ENCODE measurements at places on chromosomes 3 and 15.

DNA sequence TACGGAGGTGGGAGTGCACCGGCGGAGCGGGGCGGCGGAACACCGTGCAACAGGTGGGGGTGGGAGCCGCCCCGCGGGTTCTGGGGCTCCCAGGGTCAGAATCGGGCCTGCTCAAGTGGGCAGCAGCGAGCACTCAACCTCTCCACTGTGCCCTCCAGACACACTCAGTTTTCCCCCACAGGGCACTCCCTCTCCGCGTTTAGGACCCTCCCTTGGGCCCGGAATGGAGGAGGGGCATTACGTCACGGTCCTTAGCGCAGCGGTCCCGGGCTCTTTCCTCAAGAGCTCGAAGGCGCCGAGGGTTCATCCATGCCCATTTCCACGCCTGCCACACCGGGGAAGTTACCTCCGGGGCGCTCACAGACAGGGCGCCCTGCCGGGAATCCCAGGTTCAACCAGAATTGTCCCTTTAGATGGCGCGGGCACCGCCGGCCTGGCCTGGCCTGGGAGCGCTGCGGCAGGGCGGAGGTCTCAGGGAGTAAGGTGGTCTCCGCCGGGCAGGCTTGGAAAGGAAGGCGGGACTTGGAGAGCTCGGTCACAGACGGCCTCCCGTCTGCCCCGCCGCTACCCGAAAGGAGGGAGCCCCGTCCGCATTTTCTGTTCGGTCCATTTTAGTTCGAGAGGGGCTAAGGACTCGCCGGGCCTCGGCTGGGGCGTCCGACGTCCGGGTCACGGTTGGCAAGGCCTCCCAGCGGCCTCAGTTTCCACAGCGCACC, 5.1 kb downstream of the RNU6-1 start:
- no peak for DNase-seq

DNA sequence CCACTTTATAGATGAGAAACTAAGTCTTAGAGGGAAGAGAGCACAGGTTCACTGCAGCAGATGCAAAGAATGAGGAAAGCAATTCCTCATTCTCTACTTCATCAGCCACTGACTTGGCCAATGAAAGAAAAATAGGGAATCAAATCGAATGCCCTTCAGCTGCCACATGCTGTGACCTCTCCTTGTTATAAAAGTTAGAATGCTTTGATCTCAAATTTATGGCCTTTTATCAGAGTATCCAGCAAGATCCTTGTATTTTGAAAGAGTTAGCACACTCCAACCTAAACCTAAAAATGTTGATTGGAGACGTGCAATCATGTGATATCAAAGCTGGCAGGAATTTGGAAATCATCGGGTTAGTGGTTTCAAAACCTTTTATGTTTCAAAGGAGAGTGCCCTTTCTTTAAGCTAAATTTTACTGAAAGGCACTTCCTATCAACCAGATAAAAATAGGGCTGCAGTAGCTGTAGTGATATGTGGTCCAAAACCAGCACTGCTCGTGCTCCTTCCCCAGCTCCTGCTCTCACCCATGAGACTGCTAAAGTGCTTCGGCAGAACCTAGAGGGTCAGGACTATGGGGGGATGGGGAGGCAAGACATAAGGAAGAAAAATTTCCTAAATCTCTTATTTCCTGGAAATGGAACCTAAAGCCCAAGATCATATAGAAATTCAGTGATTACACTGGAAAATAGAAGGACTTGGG, 617.0 kb downstream of the PYDC2 start:
- no peak for DNase-seq

DNA sequence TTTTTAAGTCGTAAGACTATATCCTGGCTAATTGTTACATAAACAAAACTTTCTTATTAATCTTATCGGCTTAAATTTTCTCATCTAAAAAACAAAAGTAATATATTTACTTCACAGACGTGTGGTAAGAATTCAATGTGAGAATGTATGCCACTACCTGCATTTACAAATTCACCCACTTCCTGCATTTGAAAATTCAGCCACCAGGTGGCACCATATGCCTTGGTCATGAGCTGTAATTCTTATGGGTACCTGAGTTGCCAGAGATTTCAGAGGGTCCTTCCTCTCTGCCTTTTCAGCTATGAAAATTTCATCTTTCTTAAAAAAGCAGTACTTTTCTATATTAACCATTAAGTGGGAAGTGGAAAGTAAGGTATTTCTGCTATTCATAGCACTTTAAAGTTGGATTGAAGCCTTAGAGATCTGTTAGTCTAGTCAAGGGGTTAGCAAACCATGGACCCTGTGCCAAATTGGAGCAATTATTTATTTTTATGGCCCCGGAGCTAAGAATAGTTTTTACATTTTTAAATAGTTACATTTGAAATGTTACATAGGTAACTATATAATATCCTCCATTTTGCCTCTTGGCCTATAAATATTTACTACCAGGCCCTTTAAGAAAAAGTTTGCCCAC, 127.8 kb downstream of the HCN4 start:
- peak; percentile 72 for DNase-seq

- no peak for DNase-seq
These were observed 45.4 kb downstream of the SLC6A1 start for GRCh38 chr3:11037976-11038375.

Measured in erythroblast (primary cell).